Activated CD8-positive, alpha-beta T cell treated with anti-CD3 and anti-CD28 coated beads for 36 hours (primary cell): ENCODE measurements at places on chromosomes 2 and 18. TPM values are rescaled to one million over a fixed set of nuclear protein-coding genes. Genes with fewer than 3 reads are reported as not detected.

GRCh38 chr18:38933322-38933721 is 1367.7 kb upstream of the CELF4 start:
- no peak overlapping the region for H3K27ac ChIP-seq
- no peaks in the 10 kb centered on the region for H3K36me3 ChIP-seq
- peaks cover 1% of the 10 kb centered on the region for H3K27me3 ChIP-seq

GRCh38 chr2:184644685-184645084 is 46.4 kb downstream of the ZNF804A start:
- no peaks in the 10 kb centered on the region for H3K36me3 ChIP-seq
- no peak overlapping the region for H3K4me3 ChIP-seq
- no peak for DNase-seq
- no peaks in the 10 kb centered on the region for H3K27me3 ChIP-seq
- H3K27ac ChIP-seq = no peak overlapping the region
- H3K4me1 ChIP-seq = no peaks in the 10 kb centered on the region

Gene MYO5B
- total RNA-seq = not detected

Gene CENPA
- 33.6 TPM for total RNA-seq

DNA sequence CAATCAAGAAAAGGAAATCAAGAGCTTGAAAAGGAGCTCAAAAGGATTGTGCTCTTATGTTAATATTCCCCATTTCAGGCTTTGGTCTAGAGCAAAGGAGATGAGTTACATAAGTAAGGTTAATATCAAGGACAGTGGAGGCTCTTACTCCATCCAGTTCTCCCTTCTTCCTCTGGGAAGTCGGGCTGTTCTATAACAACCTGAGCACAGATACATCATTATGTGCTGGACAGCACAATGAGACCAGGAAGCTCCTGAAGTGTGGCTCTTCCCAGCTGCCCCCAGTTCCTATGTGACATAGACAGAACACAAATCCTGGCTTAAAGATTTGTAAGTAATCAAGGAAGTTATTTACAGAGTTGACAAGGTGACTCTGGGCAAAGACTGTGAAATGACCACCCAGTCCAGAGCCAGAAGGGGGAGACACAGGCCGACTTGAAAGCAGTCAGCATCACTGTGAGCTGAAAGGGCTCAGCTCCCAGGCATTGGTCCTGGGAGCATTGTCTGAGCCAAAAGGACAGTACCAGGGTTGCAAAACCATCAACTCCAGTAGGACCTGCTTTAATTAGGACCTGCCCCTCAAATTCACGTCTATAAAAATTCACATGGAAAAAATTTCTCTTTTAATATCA is 917.6 kb upstream of the ACVR2A start:
- H3K4me3 ChIP-seq = no peak overlapping the region
- H3K27me3 ChIP-seq = no peaks in the 10 kb centered on the region
- H3K27ac ChIP-seq = no peak overlapping the region
- no peak for DNase-seq
- no peaks in the 10 kb centered on the region for H3K36me3 ChIP-seq

GRCh38 chr2:127579231-127579630 is 43.7 kb downstream of the MYO7B start:
- no peaks in the 10 kb centered on the region for H3K27me3 ChIP-seq
- no peak overlapping the region for H3K27ac ChIP-seq

GRCh38 chr2:64352292-64352691 is 101.7 kb upstream of the LGALSL start:
- no peak overlapping the region for H3K4me3 ChIP-seq
- H3K27me3 ChIP-seq = peaks cover 12% of the 10 kb centered on the region
- H3K27ac ChIP-seq = no peak overlapping the region
- H3K36me3 ChIP-seq = no peaks in the 10 kb centered on the region
- no peaks in the 10 kb centered on the region for H3K4me1 ChIP-seq

Gene CSRNP3
- not detected for total RNA-seq
